Spleen (tissue), 13 donors: ENCODE measurements at places on chromosomes 5 and 9. TPM values are rescaled to one million over a fixed set of nuclear protein-coding genes. Genes with fewer than 3 reads are reported as not detected.

The DIMT1 gene
- 27.7 TPM for total RNA-seq

The ELAVL2 gene
- 0.12 TPM for total RNA-seq

The SMIM33 gene
- total RNA-seq = not detected

The PCDHA10 gene
- total RNA-seq = 0.42 TPM

The ANKRD34B gene
- total RNA-seq = 0.46 TPM

The SHOC1 gene
- total RNA-seq = not detected

DNA sequence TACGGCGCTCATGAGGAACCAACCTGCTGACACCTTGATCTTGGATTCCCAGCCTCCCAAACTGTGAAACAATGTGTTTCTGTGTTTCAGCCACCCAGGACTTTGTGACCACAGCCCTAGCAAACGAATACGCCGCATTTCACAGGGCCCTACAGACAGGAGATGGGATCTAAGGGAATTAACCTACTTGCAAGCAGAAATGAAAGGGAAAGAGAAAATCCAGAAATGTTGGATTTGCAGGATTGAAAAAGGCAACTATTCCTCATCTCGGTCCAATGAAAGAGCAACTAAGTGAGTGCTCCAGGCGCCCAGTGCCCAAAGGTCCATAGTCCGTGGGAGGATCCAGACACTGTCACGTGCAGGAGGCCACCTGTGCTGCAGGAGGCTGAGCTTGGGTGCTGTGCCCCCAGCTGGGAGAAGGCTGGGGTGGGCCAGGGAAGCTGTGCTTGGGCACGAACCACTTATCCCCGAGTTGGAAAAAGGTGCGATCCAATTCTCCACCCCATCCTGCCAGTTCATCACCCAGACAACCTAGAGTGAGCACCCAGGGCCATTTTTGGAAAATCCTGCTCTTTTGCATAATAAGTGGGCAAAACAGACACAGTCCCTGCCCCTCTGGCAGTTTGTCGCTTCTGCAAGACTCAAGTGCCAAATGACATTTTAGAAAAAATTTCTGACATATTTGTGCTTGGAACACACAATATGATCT is 177.9 kb downstream of the C9orf50 start:
- no peak for DNase-seq

GRCh38 chr9:29174136-29174535 is 1600.9 kb upstream of the C9orf72 start:
- DNase-seq = no peak

DNA sequence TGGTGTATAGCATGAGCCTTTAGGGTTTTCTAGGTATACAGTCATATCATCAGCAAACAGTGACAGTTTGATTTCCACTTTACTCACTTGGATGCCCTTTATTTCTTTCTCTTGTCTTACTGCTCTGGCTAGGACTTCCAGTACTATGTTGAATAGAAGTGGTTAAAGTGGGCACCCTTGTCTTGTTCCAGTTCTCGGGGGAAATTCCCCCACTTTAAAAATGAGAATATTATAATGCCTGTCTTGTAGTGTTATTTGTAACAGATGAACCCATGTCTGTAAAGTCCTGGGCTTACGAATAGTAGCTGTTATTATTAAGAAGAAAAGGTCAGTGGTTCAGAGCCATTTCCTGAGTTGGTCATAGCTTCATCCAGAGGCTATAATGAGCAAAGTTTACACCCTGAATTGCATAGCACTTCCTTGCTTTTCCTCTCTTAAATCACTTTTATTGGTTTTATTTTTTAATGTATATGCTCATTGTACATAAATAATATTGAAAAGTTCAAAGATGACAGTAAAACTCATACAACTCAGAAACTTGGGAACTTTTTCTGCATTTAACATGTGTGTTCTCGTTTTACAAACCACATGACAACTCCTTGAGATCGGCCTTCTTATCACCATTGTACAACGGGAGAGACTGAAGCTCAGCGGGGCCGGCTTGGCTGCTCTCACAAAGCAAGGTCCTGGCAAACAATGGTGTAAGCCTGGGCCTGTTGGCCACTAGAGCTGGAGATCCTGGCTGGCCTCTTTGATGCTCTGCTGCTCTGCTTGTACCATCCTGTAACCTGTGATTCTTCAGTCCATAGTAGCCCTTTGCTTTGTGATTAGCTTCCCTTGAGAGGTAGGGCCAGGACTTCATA is 85.2 kb downstream of the CYFIP2 start:
- DNase-seq = no peak

- DNase-seq = no peak
Observed at GRCh38 chr5:178832618-178833201, 27.0 kb upstream of the ZNF354B start.

DNA sequence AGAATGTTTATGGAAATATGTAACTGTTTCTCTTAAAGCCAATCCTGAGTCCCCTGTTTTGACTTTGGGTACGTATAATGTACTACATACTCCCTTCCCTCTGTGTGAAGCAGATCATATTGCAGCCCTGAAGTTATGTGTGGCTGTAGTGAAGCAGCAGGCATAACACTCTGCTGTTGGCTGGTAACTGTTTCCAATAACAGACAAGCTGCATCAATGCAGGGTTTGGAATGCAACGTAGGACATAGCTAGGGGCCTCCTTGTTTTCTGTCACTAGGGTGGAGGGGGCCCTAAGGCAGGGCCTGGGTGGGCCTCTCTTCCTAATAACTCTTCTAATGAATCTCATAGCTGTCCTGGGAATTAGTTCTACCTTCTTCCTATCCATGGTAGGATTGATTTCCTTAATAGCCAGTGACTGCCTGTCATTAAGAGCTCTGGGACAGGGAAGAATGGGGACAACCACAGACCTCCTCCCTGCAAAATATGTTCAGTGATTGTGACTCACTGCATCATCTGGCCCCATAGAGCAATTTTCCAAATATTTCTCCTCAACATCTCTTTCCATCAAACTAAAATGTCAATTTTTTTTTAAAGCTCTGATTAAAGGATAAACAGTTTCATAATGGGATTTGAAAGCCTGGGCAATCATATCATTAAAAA is 129.6 kb upstream of the HMHB1 start:
- no peak for DNase-seq

DNA sequence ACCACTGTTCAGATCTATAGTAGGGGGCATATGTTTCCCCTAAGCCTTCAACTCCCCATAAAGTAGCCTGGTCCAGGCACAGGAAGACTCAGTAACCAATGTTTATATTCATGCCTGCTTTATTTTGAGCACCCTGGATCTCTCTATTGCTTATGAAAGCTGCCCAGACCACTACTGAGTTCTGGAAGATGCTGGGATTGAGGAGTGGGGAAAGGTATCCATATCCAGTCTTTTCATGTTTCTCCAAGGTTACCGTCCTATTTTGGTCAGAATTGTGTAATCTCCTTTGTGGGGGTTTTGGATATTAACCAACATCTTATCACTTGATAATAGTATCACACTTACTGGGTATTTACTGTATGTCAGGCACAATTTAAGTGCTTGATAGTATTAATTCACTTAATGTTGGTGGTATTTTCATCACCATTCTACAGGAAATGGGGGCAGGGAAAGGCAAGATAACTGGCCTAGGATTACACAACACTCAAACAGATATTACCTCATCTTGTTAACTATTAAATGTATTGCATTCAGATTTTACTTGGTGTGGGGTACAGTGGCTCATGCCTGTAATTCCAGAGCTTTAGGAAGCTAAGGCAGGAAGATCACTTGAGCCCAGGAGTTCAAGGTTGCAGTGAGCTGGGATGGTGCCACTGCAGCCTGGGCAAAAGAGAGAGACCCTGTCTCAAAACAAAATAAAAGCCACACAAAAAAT is 36.3 kb downstream of the RUSC2 start:
- no peak for DNase-seq

GRCh38 chr5:118531276-118531675 is 457.1 kb downstream of the DTWD2 start:
- no peak for DNase-seq

DNA sequence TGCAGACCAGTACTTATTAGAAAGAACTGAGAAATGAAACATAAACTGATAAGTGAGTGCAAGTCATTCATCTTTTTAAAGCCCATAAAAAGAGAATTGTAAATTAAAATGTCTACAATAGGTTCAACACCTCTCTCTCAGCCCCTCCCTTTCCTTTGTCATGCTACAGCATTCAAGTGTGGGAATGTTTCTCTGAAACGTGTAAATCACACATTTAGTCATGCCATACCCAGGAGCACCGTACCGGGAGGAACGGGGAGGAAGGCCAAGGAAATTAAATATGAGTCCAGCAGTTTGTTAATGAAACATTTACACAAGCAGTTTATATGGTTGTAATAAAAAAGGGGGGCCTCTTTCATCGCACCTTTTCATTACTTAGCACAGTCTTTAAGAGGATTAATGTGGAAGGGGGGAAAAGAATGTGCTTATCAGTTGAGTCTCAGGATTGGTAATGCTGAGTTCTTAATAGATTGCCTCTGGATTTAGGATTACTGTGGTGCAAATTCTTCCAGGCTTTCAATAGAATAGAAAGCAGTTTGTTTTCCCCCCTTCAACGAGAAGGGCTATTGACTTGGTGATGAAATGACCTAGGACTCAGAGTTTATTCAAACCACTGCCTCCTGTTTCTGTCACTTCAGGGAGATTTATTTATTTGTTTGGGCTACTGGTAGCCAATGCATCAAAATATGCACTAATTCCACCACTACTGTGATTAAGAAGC is 176.0 kb upstream of the ZNF608 start:
- DNase-seq = no peak

DNA sequence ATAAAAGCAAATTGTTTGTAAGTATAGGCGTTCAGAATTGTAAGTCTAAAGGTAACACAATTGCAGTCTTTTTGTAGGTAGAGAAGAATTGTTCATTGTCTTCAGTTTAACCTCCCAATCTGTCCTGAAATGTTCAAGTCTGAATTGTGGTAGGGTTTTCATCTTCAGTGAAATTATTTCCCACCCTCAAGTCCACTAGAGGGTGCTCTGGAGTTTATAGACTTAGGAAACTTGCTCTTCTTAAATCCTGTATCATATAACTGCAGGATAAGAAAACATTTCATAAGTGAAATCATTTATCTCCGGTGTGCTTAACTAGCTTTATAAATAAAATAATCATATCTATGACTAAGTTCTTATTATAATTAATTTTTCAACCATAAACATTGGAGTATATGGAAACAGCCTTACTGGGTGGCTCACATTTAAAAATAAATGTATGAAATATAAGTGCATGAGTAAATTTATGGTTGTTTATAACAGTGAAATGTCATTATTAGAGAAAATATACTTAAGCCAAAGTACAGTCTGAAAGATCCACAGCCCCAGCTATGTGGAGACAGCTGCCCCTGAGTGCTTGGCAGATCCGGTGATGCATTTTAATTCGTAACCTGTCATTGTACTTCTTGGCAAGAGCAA is 182.4 kb upstream of the OTULINL start:
- no peak for DNase-seq

- DNase-seq = no peak
Observed at GRCh38 chr5:78447775-78448424, 87.5 kb downstream of the SCAMP1 start.

- DNase-seq = no peak
Observed at GRCh38 chr5:168480601-168481000, 5.7 kb upstream of the RARS1 start.

GRCh38 chr5:157732130-157732514 is 902 bp downstream of the THG1L start:
- no peak for DNase-seq
